T follicular helper cell (primary cell): ENCODE measurements at places on chromosomes 13 and 19.

GRCh38 chr19:3034656-3035541 is 5.8 kb upstream of the TLE2 start:
- DNase-seq: no peak

DNA sequence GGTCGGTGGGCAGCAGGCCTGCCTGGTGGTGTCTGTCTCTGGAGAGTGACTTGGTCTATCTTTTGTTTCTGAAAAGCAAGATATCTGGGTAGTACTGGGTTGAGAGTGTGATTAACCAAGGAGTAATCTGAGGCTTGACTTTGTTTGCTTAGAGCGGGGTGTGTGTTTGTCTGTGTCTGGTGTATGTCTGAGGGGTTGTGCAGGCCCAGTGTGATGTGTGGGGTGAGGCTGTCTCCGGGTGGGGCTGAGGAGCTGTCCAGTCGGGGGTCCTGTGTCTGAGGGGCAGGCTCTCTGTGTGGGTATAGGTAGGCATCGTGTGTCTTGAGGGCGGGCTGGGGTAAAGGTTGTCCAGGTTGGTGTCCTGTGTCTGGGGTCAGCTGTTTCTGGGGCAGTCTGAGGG is 11.1 kb upstream of the TIMM50 start:
- no peak for DNase-seq

DNA sequence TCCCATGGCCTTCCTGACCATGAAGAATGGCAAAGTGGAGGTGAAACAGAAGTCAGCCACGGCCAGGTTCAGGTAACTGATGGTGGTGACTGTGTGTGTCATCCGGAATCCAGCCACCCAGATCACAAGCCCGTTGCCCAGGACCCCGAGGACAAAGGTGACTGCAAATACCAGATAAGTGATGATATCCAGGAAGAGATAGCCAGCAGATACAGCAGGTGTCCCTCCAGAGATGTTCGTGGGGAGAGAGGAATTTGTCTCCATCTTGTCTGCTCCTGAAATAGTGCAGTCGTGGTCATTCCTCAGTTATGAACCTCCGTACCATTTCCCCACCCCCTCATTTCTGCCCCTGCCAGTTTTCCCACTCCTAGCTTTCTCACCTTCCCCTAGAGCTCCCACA is 4.9 kb downstream of the FPR1 start:
- DNase-seq: no peak

DNA sequence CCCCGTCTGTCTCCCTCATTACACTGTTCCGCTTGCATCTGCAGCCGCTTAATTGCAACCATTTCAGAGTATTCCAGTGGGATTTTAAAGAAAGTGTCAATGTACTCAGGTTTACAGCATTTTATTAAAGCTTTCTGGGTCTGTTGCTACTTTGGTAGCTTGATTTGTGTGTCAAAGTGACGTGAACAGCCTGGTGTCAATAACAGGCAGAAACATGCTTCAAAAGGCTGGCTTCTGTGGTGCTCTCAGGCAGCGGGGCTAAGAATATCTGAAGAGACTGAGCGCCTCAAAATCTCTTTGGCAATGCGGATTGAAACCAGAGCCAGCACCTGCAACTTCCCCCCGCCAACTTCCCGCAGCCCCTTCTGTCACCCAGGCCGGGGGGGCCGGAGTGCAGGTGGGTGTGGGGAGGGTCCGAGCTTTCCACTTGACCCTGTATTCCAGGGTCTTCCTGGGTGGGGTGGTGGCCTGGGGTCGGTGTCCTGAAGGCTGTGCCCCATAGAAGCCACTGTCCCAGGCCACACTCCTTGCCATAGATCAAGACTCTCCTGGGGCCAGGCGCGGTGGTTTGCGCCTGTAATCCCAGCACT is 81.2 kb downstream of the KDM4B start:
- DNase-seq: no peak

DNA sequence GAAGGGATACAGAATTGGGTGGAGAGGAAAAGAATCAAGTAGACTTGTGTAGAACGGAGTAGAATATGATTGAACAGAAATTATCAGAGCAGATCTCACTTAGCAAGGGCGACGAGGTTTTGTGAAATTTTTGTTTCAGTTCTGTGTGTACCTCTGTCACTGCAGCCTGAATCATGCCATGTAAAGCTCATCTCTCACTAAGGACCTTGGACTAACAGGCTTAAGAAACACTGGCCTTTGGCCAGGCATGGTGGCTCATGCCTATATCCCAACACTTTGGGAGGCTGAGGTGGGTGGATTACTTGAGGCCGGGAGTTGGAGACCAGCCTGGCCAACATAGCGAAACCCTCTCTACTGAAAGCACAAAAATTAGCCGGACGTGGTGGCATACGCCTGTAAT is 62.6 kb downstream of the MYH14 start:
- DNase-seq: no peak

- DNase-seq: no peak
Observed at GRCh38 chr13:45928843-45929242, 77.3 kb upstream of the SIAH3 start.

GRCh38 chr19:29526730-29527499 is 1.1 kb downstream of the VSTM2B start:
- DNase-seq: no peak

- DNase-seq: no peak
Observed at GRCh38 chr13:50518781-50519201, 324.7 kb downstream of the DLEU7 start.

GRCh38 chr19:55383279-55384130 is 587 bp downstream of the TMEM238 start:
- DNase-seq: no peak

- no peak for DNase-seq
Observed at GRCh38 chr13:24166561-24166960, 6.0 kb downstream of the SPATA13 start.

DNA sequence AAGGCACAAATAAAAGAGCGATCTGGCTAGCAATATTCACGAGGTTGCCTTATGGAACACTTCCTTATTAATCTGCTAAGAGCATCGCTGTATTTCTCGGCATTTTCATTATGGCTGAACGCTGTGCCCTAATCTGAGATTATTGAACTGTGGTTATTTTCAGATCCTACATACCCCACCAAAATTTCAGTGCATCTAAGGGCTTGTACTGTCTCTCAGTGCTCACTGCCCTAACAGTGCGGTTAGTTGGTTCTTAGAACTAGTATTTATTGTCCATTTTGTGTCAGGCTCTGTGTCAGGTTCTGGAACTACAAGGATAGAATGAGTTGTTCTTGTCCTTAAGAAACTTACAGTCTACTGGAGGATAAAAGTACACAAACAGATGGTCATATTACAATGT is 51.6 kb downstream of the FLT3 start:
- no peak for DNase-seq

DNA sequence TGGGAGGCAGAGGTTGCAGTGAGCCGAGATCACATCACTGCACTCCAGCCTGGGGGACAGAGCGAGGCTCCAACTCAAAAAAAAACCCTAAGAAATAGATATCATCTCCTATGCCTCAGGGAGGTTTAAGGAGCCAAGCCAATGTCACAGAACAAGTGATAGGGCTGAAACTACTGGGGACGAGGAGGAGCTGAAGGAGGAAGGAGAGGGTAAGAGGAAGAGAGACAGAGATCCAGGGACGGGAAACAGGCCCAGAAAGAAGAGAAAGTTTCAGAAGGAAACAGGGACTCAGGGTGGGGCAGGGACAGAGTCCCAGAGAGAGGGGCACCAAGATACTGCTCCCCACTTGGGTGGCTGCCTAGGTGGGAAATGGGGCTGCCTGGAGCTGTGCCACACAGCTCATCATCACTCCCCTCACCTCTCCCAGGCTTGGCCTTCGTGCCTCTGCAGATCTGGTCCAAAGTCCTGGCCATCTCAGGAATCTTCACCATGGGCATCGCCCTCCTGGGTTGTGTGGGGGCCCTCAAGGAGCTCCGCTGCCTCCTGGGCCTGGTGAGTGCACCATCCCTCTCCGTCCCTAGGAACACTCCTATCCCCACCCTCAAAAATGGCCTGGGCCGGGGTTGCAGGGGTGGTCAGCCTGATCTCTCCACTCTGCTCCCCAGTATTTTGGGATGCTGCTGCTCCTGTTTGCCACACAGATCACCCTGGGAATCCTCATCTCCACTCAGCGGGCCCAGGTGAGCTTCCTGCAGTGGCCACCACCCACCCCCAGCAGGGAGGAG is 1.5 kb downstream of the CD37 start:
- no peak for DNase-seq

DNA sequence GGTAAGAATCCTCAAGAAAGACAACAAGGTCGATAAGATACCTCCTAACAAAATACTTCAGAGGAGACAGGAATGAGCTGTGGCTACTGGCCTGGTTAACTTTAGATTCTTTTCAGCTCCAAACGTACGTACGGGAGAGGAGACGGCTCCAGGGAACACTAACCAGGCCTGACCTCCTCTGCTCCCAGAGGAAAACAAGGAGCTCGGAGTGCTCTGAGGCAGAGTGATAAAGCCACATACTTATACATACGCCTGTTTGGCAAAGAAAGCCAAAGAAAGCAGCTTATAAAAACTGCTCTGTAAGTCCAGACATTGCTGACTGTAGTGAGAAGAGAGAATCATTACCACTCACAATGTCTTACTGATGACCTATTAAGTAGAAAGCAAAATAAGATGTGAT is 263.9 kb downstream of the MZT1 start:
- DNase-seq: no peak

GRCh38 chr13:64527561-64527960 is 2702.6 kb downstream of the PCDH9 start:
- no peak for DNase-seq

- DNase-seq: no peak
Observed at GRCh38 chr13:112887557-112887991, 81.4 kb upstream of the MCF2L start.

- DNase-seq: no peak
Observed at GRCh38 chr13:39200249-39200910, 162.1 kb downstream of the NHLRC3 start.

GRCh38 chr19:44684892-44685863 is 13.8 kb upstream of the CEACAM16 start:
- DNase-seq: no peak

- DNase-seq: no peak
Observed at GRCh38 chr19:33796164-33796875, at the start of gene KCTD15. Gene KCTD15 (plus strand): TSS chr19:33796870. CDS start chr19:33800455, 3,585 bp downstream.

- no peak for DNase-seq
Observed at GRCh38 chr19:5304486-5304885, 36.1 kb downstream of the PTPRS start.

DNA sequence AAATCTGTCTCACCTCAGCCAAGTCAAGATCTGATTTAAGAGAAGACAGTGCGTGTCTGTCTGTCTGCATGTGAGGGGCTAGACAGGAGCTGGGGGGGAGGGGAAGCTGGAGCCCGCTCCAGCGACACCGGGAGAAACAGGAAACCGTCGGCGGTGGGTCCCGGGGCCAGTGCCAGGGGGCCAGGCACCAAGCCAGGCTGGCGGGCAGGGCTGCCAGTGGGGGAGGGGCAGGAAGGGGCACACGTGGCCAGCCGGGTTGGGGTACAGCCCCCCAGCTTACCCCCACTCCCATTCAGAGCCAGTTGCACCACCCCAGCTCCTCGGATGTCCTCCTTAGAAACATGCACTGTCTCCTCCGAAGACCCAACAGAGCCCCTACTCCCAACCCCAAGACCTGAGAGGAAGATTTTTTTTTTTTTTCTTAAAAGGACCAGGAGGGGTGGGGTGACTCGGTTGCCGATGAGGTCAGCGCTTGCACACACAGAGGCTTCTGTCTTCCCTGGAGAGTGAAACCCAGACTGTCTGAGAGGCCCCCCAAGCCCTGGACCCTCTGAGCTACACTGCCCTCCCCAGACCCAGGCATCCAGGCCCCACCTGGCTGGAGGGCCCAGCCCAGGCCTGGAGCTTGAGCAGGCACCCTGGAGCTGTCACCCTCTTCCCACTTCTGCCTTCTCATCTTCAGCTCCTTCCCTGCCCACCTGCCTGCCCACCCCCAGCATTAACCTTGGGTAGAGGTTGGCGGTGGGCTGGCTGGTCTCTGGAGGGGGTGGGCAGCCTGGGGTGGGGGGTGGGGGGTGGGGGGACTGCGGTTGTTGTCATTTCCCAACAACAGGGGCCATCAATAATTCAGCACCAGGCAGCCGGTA is 4.0 kb downstream of the ERF start:
- no peak for DNase-seq

- no peak for DNase-seq
Observed at GRCh38 chr13:94632226-94632980, 30.7 kb downstream of the GPR180 start.

DNA sequence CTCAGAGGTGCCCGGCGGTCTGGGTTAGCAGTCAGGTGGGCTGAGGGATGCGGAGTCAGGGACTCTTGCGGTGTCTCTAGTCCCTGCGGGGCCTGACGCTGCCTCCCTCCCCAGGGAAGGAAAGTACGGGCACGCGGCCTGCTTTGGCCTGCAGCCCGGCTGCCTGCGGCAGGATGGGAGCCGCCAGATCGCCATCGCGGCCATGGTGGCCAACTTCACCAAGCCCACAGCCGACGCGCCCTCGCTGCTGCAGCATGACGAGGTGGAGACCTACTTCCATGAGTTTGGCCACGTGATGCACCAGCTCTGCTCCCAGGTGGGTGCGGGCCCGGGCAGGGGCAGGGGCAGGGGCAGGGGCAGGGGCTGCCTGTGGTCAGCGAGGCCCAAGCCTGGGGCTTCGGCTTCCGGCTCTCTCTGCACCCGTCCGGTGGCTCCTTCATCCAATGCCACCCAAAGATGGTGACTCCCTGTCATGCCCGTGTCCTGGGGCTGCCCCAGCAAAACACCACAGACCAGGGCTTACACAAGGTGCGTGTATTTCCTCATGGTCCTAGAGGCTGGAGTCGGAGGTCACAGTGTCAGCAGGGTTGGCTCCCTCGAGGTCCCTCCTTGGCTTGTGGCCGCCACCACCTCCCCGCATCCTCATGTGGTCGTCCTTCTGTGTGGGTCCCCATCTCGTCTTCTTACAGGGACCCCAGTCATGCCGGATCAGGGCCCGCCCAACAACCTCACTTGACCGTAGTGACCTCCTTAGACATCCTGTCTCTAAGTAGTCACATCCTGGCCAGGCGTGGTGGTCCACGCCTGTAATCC is 11.3 kb upstream of the ZNF554 start:
- no peak for DNase-seq
